Esophagus squamous epithelium (tissue), 5 donors: ENCODE measurements at places on chromosomes 3 and 15. TPM values are rescaled to one million over a fixed set of nuclear protein-coding genes. Genes with fewer than 3 reads are reported as not detected.

Gene TERC
- 147 TPM for total RNA-seq

DNA sequence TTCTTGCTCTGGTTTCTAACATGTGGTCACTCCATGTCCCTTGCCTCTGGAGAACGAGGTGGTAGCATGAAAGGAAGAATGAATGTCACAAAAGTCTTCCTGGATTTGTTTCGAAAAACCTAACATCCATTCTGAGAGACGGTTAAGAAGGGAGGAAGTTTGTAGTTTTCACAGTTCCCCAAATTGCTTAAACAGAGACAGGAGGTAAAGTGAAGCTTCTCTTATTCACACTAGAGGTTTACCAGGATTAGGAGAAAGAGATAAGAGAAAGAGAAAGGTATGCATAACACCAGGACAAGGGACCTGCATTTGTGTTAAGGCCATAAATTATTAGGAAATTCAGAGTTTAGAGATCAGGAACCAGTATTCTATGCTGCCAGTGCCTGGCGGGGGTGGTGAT lies 228.1 kb downstream of the CPNE4 start:
- no peak for DNase-seq

- no peak for DNase-seq
These were observed 60.8 kb downstream of the RYK start for GRCh38 chr3:134189849-134190248.

Gene BBX
- total RNA-seq, result 12.5 TPM

DNA sequence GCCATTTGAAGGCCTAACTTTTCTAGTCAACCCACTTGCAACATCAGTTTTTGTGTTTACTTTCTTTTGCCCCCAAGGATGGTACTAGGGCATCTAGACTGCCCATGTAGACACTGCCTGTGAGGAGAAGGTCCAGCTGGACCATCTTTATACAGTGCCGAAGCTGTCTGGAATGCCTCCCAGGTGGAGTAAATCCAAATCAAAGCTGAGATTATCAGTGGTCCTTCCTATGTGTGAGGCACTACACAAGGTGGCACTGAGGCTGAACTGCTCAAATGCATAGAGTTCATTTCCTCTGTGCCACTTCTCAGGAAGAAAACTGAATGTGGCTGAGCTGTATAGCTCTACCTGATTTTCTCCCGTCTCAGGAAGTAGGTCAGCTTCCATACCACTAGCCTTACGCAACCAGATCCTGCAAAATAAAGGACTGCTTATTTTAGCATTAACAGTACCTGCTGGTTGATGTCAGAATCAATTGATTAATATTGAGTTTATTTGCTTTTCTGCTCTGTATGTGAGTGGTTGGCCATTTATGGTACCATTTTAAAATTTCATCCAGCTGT lies 106.1 kb downstream of the GHSR start:
- DNase-seq, result no peak

DNA sequence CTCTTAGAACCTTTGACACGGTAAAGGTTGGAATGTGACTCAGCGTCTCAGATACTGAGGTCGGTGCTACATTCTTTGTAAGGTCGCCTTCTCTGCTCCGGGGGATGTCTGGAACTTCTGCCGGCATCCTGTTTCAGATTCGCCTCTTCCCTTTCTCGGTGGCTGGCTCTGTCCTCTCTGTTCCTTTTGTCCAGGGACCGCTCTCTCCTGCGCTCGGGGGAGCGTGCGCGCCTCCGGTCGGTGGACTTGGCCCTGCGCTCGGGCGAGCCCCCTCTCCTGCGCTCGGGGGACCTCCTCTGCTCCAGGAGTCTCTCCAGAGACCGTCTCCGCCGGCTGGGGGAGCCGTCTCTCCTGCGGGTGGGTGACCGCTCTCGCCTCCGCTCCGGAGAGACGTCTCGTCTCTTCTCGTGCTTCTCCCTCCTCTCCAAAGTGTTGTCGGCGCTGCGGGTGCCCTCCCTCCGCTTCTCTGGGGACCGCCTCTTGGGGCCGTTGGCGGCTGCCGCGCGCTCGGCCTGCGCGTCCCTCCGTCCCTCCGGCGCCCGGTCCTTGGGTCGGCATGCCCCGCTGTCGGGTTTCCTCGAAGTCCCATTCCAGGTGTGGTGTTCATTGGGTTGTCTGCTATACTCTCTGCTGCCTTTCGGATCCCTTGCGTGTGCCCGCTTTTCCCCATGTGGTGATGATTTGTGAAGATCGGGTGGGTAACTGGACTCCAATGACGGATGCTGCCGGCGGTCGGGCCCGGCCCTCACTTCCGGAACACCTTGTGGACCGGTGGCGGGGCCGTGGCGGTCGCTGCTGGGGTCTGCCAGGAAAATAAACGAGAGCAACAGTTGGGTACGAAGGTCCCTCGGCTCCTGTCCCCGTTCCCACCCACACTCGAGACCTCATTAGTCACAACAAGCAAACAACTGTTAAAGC lies 668.8 kb upstream of the ADAMTS9 start:
- DNase-seq, result no peak

Gene TYRO3
- total RNA-seq, result 16.9 TPM

Gene SLC15A2
- 4.9 TPM for total RNA-seq

GRCh38 chr15:52208306-52208946 lies 17.2 kb upstream of the GNB5 start:
- peak; percentile 3 for DNase-seq

Gene DNASE1L3
- 12.1 TPM for total RNA-seq

DNA sequence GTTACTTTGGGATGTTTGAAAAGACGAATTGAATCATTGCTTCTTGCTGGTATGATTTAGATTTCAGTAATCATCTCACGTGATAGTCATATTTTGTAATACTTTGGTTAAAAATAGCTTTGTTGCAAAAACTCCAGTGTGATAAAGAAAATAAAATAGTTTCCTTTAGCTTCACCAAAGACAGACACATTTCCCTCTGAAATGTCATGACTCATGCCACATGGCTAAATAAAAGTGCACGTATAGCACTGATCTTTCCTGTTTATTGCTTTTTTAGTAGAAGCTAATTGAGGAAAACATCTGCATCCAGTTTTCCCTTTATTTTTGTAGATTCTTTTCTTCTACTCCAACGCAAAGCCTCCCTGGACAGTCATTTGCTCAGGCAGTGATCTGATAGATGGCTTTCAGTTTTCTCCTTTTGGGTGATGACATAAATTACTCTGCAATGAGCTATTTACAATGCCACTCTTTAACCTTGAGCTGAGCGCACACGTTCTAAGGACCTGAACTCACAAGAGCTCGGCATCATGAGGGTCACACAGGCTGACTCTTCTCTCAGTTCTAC lies 84.9 kb downstream of the ARNT2 start:
- DNase-seq, result no peak
